ENCODE measurements at places on chromosomes 2 and 18. TPM values are rescaled to one million over a fixed set of nuclear protein-coding genes. Genes with fewer than 3 reads are reported as not detected.

GRCh38 chr18:57023275-57023882, 123.5 kb upstream of the BOD1L2 start:
- DNase-seq: no peak

DNA sequence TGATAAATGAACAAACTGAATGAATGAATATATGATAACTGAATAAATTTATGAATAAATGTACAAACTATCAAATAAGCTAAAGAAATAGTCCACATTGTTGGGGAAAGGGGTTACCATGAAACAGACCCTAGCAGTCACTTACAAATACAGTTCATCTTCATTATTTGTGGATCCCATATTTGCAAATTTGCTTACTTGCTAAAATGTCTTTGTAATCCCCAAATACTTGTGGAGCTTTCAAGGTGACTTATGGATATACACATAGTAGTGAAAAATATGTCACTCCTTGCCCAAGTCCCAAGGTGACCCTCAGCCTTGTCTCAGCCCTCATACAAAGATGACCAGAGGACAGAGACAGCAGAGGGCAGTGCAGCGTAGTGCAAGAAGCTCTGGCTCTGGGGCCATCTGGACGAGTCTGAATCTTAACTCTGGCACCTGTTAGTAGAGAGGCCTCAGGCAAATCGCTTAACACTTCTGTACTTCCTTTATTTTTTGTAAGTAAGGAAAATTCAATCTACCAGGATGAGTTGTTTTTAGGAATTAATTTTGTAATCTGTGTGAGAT, 3.1 kb downstream of the PAIP2B start:
- no peak for DNase-seq

SPR gene
- polyA plus RNA-seq: 3.0 TPM

- no peak for DNase-seq
Measured at GRCh38 chr2:177001334-177001733, 211.3 kb upstream of the HNRNPA3 start.

DNA sequence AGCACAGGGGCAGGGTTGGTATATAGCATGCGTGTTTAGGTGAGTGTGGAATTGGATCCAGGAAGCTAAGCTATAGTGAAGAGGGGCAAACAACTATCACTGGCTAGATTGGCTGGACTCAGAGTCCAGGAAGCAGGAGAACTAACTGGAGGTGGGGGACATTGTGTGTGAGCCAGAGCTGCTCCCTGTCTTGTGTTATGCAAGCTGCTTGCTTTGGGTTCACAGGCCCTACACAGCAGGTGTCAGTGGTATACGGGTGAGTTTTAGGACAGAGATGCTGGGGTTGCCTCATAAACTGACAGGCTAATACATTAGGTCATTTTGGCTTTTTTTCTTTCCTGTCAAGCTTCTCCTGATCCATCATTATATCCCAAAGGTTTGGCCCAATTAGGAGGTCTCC, 87.5 kb downstream of the CCDC85A start:
- DNase-seq: no peak

DNA sequence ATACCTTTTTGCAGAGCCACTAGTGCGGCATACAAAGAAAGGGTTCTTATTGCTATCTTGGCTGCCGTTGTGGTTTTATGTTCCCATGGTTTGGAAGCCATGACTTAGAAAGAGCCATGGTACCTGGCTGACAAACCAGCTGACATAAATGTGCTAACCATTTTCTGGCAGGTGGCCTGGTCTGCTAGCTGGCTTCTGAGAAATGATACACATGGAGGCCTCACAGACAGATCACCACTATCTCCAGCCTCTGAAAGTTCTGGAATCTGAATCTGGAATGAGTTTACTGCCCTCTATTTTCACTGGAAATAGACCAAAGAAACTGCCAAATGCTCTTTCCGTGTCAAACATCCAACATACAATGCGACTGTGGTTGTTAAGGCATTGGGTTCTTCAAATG, 123.7 kb downstream of the QPCT start:
- DNase-seq: no peak

- peak; percentile 26 for DNase-seq
Measured at GRCh38 chr2:134739879-134740301, 21.1 kb upstream of the TMEM163 start.

GRCh38 chr2:224345492-224345891, 56.4 kb downstream of the FAM124B start:
- DNase-seq: no peak

DNA sequence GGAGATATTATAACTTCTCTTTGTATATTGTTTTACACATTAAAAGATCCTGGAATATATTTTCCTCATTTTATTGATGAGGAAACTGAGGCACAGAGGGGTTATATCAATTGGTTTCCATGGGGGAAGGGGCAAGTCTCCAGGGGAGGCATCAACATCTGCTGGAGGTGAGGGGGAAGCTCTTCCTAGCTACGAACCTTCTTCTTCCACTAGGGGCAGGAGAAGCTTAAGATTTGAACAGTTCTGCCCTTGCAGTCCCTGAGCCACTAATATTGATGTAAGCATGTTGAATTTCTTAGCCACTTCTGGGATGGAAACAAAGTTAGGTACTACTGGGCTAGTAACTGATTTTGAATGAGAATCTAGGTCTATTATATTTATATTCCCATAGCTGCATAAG, 140.1 kb upstream of the AQP4 start:
- no peak for DNase-seq

DNA sequence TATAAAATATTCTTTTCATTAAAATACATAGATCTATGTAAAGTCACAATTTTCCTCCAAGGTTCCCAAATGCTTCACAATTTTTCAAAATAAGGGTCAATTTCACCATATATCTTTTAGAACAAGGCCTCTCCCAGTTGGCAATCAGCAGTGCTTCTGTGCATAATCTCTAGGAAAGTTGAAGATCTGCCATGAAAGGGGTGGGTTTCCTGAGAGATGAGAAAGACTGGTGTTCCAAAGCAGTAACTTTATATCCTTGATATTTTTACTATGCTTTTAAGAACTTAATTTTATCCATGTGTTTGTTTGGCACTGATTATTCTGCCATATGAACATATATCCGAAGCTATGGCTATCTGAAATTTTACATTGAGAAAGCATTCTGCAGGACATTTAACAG, 199.4 kb upstream of the CYP26B1 start:
- peak; percentile 31 for DNase-seq

GRCh38 chr18:8741117-8741516, 35.8 kb downstream of the MTCL1 start:
- no peak for DNase-seq

DNA sequence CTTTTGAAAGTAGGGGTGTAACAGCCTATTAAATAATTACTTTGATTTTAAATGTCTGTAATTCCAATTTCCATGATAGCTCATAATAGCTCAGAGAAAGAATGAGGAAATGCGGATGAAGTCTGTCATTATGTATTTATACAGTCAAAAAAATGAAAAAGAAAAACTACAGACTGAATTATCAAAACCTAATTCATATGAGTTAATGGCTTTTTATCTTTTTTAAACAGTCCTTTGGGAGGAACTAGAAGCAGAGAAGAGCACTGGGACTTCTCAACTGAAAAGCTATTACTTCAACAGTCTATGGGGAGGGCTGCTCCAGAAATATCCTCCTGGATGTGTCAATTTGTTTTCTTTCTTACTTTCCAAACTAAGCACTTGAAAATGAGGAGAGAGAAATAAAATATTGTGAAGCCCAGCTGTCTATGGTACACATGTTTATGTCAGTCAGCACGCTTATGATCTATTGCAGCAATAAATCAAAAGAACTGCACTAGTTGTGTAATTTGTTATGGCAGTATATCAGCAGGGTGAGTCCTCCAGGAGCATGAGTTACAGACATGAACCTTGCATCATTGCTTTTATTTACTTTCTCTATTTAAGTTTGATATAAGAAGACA, 1550.2 kb downstream of the LRP1B start:
- no peak for DNase-seq

GRCh38 chr2:147173798-147174197, 671.0 kb upstream of the ACVR2A start:
- DNase-seq: no peak

LINC00305 gene
- polyA plus RNA-seq: not detected

GRCh38 chr2:149816756-149817551, 229.4 kb upstream of the MMADHC start:
- peak; percentile 29 for DNase-seq

- no peak for DNase-seq
Measured at GRCh38 chr18:1017227-1018058, 112.8 kb downstream of the ADCYAP1 start.

GRCh38 chr2:203327582-203327900, 653 bp upstream of the ABI2 start:
- DNase-seq: no peak

DNA sequence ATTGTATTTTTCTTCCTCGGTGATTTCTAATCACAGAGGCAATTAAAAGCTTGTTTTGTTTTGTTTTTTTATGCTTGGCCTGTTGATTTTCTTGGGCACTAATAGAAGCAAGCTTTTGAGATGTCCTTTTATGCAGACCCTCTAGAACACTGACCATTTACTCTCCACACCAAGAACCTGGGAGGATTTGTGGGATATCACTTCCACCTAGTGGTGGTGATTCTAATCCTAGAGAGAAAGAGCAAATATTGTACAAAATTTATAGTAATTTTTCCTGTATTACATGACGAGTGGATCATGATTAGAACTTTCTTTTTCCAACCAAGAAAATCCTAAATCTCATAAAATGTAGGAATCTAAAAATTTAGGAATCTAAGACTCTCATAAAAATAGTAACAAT, 23.4 kb downstream of the NEMP2 start:
- peak; percentile 33 for DNase-seq

CCDC85A gene
- 3.7 TPM for polyA plus RNA-seq

LIPG gene
- 5.8 TPM for polyA plus RNA-seq

POTEJ gene
- 0.12 TPM for polyA plus RNA-seq

GRCh38 chr18:78562531-78562961, 417.1 kb upstream of the SALL3 start:
- DNase-seq: no peak

DNA sequence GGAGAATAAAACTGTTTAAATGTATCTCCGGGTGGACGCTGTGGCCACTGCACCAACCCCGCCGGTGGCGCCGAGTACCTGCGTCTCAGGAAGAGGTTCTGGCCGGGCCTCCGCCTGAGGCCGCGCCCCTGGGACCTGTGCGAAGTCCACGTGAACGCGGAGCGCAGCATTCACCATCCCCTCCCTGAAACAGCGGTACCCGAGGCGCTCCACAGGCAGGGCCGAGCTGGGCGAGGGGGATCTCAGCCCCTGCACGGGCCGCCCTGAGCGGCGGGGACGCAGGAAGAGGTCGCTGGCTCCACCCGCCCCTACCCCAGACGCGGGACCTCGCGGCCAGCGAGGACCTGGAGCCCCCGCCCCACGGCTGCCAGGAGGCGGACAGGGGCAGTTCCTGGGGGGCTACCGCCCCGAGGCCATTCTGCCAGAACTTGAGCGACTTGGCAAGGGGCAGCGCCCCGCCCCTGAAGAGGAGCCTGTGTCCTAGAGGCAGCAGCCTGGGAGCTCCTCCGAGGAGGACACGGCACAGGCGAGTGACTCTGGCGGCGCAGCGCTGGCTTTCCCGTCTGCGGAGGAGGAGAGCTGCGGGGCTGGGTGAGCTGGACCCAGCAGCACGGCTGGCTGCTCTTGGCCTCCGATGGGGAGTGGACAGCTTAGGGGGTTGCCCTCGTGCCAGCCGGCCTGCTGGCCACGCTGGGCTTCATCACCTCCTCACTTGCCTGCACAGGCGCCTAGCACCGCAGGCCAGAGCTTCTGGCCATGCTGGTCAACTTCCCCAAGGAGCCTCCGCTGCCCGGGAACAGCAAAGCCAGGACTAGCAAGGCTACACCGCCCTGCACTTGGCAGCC, 9.7 kb upstream of the TEKT4 start:
- DNase-seq: no peak

CFC1 gene
- not detected for polyA plus RNA-seq

METTL4 gene
- polyA plus RNA-seq: 9.8 TPM

DNA sequence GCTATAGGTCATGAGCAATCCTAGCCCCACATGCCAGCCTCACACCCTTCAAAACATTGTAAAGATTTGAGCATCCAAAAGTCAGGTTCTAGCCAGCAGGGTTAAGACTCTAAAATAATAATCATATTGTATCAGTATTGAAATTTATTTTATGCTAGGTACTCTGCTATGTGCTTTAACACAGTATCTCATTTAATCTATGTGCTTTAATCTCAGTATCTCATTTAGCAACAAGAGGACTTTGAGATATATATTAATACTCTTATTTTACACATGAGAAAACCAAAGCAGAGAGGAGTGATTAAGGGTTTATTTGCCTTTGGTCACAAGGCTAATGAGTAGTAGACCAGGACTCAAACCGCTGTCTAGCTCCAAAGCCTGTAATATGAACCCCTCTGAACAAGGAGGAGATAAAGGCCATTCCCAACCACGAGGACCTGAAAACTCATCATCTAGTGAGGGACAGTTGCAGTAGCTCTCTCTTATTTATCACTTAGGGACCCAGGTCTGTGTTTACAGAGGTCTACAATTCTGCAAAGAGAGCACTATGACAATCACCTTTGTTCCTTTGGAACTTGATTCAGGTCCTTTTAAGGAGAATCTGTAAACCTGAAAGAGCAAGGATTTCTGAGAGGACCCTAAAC, 116.5 kb upstream of the SERTAD2 start:
- no peak for DNase-seq

DNA sequence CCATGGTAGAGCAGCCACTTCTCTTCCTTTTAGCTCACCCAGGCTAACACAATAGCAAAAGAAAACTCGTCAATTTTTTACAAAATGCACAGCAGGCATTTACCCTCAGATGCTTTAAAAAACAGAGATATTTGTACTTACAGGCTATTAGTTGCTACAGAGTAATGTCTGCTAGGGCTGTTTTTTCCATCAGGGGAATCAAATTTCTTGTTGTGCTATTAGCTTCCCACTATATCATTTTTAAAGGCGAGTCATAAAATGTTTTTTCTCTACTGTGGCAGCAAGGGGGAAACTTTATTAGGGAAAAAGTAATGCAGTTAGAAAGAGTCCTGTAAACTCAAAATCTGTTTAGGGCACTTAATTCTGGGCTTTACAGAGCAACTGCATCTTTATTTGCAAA, 277.9 kb upstream of the THSD7B start:
- no peak for DNase-seq

DNA sequence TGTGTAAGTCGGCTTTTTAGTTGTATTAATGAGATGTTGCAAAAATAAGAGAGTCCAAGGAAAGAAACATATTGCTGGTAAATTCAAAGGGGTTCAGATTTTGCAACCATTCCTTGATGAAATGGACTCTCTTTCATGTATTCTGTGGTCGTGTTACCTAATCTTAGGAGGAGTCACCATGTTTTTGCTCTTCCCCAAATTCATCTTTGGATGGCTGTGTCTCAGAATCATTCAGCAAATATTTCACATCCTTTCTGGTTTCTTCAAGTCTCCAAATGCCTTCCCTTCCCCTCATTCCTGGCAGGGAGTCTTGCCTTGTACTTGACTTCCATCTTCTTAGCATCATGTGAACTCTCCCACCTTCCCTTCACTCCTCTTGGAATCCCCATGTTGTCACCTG, 66.1 kb downstream of the PTPRM start:
- no peak for DNase-seq
